ENCODE measurements at places on chromosomes 16 and 17. TPM values are rescaled to one million over a fixed set of nuclear protein-coding genes. Genes with fewer than 3 reads are reported as not detected.

The PIRT gene
- total RNA-seq = not detected

The CA5A gene
- total RNA-seq = not detected

The WNK4 gene
- 2.3 TPM for total RNA-seq

The FZD2 gene
- 4.1 TPM for total RNA-seq

The RCVRN gene
- not detected for total RNA-seq

The PPP1R9B gene
- 33.8 TPM for total RNA-seq

The ELOB gene
- 276 TPM for total RNA-seq

The LPCAT2 gene
- total RNA-seq = 7.5 TPM
